ENCODE measurements at places on chromosomes 3 and 15.

- peak; percentile 90 for DNase-seq
Observed at GRCh38 chr15:34239151-34239808, 14.5 kb downstream of the EMC4 start.

- no peak for DNase-seq
Observed at GRCh38 chr3:127221037-127221436, 28.1 kb downstream of the PRR23E start.

GRCh38 chr3:116281313-116282143 is 163.8 kb downstream of the LSAMP start:
- DNase-seq: no peak

DNA sequence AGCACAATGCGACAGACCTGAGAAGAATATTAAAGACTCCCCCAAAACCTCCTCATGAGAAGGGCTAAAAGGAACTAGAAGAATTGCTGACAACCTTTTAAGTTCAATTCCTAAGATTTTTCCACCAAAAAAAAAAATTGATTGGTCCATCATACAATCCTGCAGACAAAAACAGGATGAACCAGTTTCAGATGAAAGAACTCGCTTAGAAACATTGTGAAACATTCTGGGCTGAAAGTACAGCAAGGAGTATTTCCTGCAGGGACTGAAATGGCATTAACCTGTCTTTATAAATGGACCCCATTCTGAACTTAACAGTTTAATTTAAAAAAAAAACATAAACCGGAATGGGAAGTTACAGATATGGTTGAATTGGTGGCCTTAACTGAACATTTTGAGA is 96.0 kb upstream of the FAM174B start:
- DNase-seq: no peak

DNA sequence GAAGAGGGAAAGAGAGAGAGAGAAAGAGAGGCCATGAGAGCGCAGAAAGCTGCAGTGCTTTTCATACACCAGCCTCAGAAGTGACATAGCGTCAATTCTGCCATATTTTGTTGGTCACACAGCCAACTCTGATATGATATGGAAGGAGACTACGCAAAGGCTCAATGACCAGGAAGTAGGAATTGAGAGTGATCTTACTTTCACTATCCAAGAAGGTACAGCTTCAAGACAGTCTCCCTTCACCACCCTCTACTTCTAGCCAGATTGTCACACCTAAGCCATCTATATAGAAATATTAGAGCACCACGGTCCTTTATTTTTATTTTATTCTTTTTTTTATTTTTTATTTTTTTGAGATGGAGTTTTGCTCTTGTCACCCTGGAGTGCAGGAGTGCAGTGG is 21.1 kb downstream of the PARP15 start:
- no peak for DNase-seq

GRCh38 chr3:177199206-177199760 is 2.0 kb upstream of the TBL1XR1 start:
- no peak for DNase-seq
